Neural progenitor cell (in vitro differentiated cells): ENCODE measurements at places on chromosomes 4 and X.

DNA sequence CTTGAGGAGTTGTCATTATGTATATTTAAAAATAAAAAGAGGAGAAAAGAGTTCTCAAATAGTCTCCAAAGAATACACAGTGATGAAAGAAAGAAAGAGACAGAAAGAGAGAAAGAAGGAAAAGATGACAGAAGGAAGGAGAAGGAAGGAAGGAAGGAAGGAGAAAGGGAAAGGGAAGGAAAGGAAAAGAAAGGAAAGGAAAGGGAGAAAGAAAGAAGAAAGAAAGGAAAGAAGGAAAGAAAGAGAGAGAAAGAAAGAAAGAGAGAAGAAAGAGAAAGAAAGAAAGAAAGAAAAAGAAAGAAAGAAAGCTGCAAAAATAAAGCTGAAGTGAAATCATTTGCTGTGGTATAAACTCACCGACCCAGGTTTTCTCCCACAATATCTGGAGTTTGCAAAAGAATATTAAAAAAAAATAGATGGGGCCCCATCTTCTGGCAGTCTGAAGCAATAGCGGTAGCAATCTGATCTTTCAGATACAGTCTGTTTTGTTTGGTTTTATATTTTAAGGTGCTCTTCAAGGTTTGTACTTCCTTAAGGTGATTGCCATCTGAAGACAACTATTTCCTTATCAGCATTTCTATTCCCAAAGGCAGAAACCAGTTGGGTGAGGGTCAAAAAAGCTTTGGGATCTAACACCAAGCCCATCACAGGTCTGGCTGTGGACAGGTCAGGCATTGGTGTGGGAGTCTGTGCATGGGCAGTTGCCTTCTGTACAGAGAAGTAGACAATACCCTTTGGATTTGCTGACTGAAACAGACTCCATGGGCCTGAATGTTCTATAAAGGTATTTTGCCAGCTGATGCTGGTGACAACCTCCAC, 160.4 kb downstream of the CPEB2 start:
- DNase-seq = no peak

GRCh38 chr4:127618427-127618826, 14.3 kb upstream of the INTU start:
- no peak for DNase-seq

- DNase-seq = peak; percentile 28
Measured at GRCh38 chr4:177555007-177555574, 112.9 kb upstream of the AGA start.

- no peak for DNase-seq
Measured at GRCh38 chrX:72475952-72476668, 96.5 kb downstream of the HDAC8 start.

DNA sequence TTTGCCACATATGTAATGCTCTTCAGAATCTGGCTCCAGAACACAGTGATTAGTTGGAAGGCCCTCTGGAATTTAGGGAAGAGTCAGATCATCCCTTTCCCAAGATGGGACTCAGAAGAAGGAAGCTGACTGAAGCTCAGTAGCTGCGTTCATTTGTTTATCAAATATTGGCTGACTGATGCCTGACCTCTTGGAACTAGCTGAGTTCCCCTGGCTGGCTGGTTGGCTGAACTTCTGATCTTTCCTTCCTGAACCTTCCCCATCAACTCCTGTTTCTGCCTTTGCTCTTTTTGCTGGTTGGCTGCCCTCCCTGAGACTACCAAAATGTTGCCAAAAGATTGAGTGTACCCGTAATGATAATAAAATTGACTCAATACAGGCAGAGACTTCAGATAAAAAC, 866.5 kb upstream of the INTU start:
- DNase-seq = no peak

DNA sequence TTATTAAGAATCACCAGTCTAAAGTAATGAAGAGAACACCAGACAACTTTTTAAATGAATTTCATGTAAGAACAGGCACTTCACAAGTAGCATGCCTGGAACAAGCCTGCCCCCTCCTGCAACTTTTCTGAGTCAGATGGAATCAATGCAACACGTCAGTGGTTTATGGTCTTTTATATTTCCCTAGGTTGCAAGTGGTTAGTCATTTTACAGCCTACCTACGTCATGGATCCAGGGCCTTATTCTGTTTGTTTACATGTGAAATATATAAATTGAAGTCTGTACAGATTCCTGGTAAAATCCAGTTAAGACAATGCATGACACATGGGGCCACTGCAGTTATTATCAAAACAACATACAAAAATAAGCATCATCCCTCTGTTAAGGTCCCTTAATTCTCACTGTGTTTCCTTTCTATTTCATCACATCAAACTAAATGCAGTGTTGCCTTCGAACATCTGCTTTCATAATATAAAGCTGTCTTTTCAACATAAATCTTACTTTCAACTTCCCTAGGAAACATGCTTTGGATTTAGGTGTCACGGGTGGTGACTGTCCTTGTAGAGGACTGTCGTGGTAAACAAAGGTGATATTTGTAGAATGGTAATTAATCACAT, 309.3 kb downstream of the FRMPD4 start:
- DNase-seq = no peak
